H1 (cell line): ENCODE measurements at places on chromosomes 12 and 14.

DNA sequence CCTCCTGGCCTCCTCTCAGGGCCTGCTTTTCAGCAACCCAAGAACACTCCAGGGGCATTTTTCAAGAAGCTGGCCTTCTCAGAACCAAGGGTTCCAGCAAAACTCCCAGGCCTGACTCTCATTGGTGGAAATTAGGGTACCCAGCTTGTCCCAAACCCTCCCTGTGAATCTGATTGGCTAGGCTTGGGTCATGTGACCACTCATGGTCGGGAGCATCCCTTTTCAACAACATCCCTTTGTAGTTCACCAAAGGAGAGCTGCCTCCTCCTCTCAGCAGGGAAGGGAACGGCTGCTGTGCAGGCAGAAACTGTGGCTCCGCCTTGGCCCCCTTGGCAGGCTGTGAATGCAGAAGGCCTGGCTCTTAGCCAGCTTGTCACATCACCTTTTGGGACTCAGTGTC, 94.5 kb downstream of the AACS start:
- no peak for DNase-seq

DNA sequence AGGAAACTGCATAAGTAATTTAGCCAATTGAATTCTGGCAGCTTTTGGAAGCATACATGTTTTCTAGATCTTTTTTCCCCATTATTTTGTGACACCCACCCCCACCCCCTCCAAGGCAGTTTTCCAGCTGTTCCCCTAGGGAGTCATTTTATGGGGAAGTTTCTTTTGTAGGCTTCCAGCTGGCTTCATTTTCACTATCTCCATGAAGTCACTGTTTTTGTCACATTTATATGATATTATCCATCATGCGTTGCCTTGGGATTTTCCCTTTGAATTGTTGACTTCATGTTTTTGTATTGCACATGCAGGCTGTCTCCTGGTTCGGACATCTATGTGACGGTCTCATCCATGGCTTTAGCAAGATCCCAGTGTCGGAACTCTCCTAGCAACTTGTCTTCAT, 233.6 kb upstream of the RGS6 start:
- DNase-seq: no peak

DNA sequence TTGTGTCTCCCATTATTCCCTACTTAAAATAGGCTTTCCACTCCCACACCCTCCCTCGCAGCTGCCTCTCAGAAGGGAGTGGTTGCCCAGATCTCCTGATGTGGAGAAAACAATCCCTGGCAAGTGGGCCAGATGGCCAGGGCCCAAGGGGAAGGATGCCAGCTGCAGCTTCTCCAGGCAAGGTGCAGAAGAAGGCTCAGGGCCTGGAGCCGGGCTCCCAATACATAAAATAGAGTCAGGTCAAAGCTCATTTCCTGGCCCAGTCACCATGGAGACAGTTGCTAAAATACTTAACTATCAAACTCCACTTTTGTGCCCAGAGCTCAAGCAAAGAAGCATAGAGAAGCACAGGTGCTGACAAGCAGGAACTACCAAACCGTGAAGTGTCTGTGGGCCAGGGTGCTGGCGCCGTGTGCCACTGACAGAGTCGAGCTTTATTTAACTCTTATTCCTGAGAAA, 45.7 kb upstream of the ITPR2 start:
- no peak for DNase-seq

- DNase-seq: no peak
Observed at GRCh38 chr14:101121508-101122139, 218.1 kb upstream of the RTL1 start.

GRCh38 chr12:93832131-93832530, 155.0 kb downstream of the CRADD start:
- DNase-seq: no peak

GRCh38 chr12:52396656-52397055, 9.5 kb downstream of the KRT82 start:
- no peak for DNase-seq

- no peak for DNase-seq
Observed at GRCh38 chr12:19967431-19967830, 400.9 kb upstream of the PDE3A start.

GRCh38 chr12:124653169-124653931, 85.9 kb upstream of the NCOR2 start:
- DNase-seq: no peak

GRCh38 chr12:47121146-47121545, 41.4 kb upstream of the AMIGO2 start:
- DNase-seq: no peak

- DNase-seq: no peak
Observed at GRCh38 chr12:267581-268482, 5.2 kb upstream of the SLC6A13 start.

GRCh38 chr14:54109521-54110120, 153.0 kb upstream of the BMP4 start:
- DNase-seq: no peak

DNA sequence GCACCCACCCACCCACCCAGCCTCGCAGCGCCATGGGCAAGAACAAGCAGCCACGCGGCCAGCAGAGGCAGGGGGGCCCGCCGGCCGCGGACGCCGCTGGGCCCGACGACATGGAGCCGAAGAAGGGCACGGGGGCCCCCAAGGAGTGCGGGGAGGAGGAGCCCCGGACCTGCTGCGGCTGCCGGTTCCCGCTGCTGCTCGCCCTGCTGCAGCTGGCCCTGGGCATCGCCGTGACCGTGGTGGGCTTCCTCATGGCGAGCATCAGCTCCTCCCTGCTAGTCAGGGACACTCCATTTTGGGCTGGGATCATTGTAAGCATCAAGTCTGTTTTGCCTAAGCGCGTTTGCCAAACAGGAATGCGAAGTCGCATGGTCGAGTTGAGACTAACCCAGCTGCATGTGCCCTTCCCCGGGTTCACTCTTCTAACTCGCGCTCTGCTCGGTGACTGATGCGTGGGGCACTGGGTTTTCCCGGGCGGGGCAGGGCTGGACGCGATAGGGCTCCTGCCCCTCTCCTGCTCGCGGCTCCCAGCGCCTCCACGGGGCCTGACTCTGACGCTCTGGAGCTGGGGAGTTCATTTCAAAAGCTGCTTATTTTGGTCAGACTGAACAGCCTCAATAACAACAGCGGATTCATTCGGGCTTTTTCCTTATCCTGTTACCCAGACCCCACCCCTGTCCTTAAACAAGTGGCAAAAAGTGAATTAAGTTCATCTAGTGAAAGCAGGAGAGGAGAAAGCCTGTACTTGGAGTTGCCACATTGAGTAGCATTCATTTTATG, 458 bp downstream of the SSPN start:
- no peak for DNase-seq

- no peak for DNase-seq
Observed at GRCh38 chr14:84749191-84749955, 780.6 kb upstream of the FLRT2 start.

GRCh38 chr12:52027085-52027843, 20.5 kb downstream of the TAMALIN start:
- DNase-seq: no peak

DNA sequence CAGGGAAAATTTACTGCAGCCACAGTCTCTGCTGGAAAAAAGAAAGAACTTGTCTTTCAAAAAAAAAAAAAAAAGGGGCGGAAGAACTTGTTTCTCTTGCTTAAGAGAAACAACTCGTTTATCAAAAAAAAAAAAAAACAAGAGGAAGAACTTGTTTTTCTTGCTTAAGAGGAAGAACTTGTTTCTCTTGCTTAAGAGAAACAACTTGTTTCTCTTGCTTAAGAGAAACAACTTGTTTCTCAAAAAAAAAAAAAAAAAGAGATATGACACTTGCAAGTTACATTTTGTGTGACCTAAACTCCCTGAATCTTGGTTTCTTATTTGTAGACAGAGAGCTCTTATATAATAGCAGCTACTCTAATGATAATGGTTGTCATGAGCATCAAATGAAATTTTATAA, 44.7 kb upstream of the USP15 start:
- DNase-seq: no peak

- no peak for DNase-seq
Observed at GRCh38 chr12:1185460-1186182, 194.6 kb downstream of the ERC1 start.

GRCh38 chr12:118748478-118749380, 232.6 kb upstream of the SRRM4 start:
- no peak for DNase-seq

GRCh38 chr12:77968571-77968970, 137.9 kb downstream of the NAV3 start:
- no peak for DNase-seq

GRCh38 chr14:77474479-77475177, 16.7 kb downstream of the AHSA1 start:
- DNase-seq: no peak
